ENCODE measurements at places on chromosomes 13 and 19. TPM values are rescaled to one million over a fixed set of nuclear protein-coding genes. Genes with fewer than 3 reads are reported as not detected.

ZFP14 gene
- 1.1 TPM for total RNA-seq

RFXAP gene
- 0.47 TPM for total RNA-seq

TEX101 gene
- not detected for total RNA-seq

TTYH1 gene
- not detected for total RNA-seq

RGS9BP gene
- total RNA-seq = not detected

SHD gene
- not detected for total RNA-seq

C1QTNF9 gene
- not detected for total RNA-seq

TMEM38A gene
- total RNA-seq = 0.97 TPM

GNA15 gene
- total RNA-seq = not detected

ASF1B gene
- total RNA-seq = 87.5 TPM

MAB21L1 gene
- total RNA-seq = 3.7 TPM

GRCh38 chr19:32642771-32643170 lies 32.2 kb downstream of the ANKRD27 start:
- DNase-seq = no peak

DNA sequence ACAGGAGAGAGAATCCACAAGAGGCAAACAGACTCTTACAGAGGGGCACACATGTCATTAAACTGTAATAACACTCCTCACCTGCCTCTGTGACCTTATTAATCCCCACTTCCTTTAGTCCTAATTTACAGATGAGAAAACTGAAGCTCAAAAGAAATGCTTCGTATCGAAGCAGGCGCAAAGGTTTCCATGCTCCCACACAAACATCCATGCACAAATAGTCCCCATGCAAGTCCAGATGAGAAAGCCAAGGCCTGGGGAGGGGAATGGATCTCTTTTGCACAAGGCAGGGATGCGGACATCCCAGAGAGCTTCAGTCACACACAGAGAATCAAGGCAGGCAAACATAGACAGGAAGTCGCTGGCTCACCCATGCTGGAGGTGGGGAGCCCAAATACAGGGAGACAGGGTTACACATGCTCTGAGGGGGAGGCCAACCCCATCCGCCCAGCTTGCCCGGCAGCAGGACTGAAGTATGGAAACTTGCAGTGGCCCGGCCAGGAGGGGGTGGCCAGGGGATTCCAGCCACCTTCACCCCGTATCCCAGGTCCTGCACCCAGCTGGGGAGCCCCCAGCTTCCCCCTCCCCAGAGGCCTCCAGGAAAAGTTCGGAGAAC lies 468 bp downstream of the S1PR5 start:
- no peak for DNase-seq

DNA sequence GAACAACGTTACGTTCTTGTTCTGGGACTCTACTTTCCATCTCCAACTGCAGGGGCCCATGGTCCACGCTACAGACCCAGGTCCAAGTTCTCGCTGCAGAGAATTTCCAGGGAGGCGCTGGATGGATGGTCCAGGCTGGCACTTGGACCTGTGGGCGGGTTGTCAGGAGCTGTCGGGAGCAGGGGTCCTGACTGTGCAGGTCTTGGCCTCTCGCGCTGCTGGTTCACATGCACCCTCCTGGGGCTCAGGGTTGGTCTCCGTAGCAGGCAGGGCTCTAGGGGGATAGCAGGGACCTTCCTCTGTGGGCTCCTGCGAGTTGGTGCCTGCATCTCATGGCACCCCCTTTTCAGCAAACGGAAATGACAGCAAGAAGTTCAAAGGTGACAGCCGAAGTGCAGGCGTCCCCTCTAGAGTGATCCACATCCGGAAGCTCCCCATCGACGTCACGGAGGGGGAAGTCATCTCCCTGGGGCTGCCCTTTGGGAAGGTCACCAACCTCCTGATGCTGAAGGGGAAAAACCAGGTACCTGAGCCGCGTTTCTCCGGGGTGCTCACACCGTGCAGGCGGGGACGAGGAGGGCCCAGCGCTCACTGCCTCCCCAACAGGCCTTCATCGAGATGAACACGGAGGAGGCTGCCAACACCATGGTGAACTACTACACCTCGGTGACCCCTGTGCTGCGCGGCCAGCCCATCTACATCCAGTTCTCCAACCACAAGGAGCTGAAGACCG lies 6.6 kb downstream of the PTBP1 start:
- DNase-seq = peak; percentile 40

DNA sequence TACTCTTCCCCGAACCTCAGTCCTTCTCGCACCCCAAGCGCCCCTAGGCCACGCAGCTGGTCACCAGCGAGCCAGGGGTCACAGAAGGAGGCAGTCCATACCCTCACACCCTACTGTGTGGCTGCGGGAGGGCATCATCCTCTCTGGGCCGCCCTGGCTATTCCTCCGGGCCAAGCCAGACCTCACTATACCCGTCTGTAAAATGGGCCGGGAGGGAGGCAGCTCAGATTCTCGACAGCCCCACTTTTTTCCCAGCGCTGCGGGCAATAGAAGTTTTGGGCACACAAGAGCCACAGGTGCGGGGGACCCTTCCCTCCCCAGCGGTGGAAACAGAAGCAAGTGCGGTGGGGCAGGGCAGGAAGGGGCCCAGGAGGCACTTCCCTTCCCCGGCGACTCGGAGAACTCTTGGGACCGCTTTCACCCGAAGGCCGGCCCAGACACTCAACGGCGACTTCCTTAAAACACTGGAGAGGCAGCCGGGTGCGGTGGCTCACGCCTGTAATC lies 5.6 kb upstream of the ARRDC2 start:
- no peak for DNase-seq

DNA sequence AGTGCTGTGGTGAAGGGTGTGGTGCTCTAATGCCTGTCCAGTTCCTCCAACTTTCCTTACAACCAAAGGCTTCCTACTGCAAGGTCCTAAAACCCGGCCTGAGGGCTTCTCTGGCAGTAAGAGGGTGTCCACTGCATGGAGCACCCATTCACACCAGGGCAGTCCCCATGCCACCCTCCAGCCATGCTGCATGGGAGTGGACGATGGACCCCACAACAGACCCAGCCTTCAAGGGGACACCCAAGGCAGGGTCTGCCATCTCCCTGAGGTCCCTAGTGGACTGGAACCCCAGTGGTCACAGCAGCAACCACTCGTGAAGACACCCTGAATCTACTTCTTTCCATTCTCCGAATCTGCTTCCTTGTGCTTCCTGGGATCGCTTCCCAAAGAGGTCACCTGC lies 117.6 kb upstream of the SOX1 start:
- no peak for DNase-seq

DNA sequence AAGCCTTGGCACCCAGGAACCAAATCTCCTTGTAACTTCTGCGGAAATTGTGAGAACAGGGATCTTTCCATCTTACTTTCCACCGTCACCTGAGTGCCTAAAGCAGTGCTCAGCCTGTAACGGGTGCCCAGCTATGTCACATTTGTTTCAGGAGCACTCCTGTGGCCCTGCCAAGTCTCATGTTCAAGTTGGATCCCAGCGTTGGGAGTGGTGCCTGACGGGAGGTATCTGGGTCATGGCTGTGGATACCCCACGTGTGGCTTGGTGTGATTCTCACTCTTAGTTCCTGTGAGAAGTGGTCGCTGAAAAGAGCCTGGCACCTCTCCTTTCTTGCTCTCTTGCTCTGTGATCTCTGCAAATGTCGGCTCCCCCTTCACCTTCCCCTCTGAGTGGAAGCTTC lies 114.9 kb downstream of the UQCRFS1 start:
- no peak for DNase-seq

DNA sequence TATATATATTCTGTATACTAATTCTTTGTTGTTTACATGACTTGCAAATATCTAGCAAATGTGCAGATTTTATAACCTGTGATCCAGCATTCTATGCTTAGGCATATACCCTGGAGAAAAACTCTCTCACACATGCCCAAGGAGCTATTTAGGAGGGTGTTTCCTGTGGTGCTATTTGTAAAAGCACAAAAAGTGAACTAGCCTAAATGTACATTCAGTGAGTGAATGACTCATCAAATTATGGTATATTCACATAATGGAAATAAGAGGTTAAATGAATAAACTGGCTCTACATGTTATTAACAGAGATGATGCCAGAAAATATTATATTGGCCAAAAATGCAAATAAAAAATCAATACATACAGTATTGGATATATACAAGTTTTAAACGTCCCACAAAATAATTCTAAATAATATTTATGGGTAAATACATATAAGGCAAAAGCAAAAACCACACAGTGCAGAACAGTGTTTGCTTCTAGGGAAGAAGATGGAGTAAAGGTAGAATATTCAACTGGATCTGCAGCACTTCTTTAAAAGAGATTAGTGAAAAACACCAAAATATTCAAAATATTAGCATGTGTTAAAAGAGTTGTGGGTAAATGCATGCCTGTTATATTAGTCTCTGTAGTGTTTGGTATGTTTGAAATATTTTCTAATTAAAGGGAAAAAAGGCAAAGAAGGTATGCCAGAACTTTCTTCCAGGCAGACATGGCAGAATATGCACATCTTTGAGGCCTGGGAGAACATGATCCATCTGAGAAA lies 344.7 kb downstream of the KLF5 start:
- no peak for DNase-seq

DNA sequence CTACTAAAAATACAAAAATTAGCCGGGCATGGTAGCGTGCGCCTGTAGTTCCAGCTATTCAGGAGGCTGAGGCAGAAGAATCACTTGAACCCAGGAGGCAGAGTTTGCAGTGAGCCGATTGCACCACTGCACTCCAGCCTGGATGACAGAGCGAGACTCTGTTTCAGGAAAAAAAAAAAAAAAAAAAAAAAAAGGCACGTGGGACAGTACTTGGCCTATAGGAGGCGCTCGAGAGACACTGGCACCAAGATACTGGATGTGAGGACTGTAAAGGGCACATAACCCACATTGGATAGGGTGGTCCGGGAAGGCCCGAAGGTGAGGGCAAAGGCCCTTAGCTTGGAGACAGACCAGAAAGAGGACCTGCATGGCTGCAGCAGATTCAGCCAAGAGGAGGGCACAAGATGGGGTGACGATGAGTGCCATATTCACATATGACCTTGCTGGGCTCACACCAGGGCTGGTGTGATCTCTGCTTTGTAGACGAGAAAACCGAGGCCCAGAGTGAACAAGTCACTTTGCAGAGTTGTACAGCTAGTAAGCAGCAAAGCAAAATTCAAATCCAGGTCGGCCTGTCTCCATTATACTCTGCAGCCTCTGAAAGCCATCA lies 89.4 kb downstream of the DPF1 start:
- DNase-seq = no peak

- no peak for DNase-seq
These were observed 203.6 kb downstream of the DCLK1 start for GRCh38 chr13:35927567-35928021.

- DNase-seq = peak; percentile 31
These were observed 568 bp downstream of the ATP11A start for GRCh38 chr13:112690283-112690929.

- peak; percentile 98 for DNase-seq
These were observed 39.8 kb upstream of the IGFL4 start for GRCh38 chr19:46080561-46080960.

DNA sequence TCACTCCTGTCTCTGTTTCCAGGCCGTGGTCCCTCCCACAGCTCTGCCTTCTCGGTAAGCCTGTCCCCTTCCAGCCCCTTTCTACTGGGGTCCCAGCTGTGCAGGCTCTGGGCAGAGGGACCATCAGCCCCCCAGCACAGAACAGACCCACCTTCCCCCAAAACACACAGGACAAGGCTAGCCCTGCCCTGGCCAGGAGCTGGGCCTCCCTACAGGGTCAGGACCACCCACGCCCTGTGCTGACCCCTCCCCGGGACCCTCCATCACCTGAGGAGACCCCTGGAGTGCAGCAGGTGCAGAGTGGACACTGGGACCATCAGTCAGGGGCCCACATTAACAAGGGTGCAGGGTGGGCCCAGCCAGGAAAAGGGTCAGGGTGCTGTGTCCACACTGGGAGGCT lies 13.9 kb downstream of the CEACAM3 start:
- no peak for DNase-seq

DNA sequence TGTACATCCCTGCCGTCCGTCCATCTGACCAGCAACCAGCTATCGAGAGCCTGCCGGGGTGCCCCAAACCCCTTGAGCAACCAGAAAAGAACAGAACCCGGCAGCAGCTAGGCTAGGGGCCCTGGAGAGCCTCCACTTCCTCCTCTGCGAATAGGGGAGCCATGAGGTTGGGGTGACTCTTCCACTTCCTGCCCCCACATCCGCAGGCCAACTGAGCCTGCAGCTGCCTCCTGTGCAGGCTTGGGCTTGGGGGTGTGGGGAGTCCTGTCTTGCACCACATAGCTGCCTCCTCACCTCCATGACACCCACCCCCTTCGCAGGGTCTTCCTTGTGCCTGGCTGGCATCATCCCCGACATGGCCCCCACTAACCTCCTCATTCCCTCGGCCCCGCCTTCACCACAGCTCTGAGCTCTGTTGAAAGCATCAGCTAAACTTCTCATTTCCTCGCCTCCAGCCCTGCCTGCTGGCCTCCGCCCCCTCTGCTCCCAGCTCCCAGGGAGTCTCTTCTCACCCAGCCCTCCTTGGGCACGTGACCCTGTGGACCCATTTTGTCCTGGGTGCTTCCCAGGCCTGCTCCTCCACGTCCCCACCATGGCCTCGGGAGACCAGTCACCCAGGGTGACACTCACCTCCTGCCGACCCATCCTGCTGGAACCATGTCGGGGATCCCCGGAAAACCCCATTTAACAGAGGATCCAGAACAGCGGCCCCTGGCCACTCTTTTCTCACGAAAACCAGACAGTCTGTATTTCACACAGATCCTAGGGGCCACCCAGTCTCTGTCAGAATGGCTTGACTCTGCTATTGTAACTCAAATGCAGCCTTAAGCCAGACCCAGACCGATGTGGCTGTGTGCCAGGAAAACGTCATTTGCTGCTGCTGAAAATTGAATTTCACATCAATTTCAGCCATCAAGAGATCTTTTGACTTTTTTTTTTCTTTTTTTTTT lies 50.4 kb downstream of the MYO9B start:
- DNase-seq = peak; percentile 76

- DNase-seq = no peak
These were observed 81.5 kb upstream of the SLC7A1 start for GRCh38 chr13:29676941-29677452.

DNA sequence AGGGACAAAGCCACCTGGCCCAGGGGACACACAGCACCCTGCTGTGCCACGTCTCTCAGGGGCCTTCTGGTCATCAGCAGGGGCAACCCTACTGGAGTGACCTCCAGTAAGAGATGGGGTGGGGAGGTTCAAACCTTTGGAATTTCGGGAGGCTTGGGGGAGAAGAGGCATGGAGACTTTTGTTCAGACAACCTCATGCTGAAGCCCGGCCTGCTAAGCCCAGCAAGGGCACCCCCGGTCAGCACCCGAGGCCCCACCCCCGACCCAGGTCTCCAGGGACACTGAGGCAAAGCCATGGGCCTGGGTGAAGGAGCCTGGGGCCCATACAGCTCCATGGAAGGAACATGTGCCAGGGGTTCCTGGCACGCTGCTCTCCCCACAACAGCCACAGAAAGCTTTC lies 23.3 kb downstream of the ZNF787 start:
- no peak for DNase-seq

GRCh38 chr19:3313199-3313575 lies 53.2 kb upstream of the NFIC start:
- no peak for DNase-seq

GRCh38 chr13:19663416-19663979 lies 30.0 kb downstream of the MPHOSPH8 start:
- no peak for DNase-seq

All from SJSA1 (cell line).